ENCODE measurements at places on chromosomes 3 and 15.

DNA sequence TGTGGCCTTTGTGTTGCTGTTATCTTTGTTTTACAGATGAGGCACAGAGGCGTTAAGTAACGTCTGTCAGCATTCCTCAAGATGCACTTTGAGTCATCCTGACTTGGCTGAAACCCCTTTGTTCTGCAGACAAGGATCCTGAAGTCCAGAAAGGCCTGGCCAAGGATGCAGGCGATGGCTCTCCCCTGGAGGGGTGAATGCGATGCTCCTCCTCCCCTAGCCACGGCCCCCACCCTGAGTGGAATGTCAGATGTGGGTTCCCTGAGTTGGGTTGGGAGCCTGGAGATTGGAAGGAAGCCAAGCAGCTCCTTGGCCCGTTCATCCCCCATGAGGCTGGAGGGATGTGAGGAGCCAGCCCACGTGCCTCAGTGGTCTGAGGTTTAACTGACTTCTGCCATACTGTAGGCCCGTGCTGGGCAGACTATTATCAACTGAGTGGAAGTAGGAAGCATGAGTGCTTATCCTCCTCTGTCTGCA, 43.3 kb downstream of the POMGNT2 start:
- no peak for DNase-seq

DNA sequence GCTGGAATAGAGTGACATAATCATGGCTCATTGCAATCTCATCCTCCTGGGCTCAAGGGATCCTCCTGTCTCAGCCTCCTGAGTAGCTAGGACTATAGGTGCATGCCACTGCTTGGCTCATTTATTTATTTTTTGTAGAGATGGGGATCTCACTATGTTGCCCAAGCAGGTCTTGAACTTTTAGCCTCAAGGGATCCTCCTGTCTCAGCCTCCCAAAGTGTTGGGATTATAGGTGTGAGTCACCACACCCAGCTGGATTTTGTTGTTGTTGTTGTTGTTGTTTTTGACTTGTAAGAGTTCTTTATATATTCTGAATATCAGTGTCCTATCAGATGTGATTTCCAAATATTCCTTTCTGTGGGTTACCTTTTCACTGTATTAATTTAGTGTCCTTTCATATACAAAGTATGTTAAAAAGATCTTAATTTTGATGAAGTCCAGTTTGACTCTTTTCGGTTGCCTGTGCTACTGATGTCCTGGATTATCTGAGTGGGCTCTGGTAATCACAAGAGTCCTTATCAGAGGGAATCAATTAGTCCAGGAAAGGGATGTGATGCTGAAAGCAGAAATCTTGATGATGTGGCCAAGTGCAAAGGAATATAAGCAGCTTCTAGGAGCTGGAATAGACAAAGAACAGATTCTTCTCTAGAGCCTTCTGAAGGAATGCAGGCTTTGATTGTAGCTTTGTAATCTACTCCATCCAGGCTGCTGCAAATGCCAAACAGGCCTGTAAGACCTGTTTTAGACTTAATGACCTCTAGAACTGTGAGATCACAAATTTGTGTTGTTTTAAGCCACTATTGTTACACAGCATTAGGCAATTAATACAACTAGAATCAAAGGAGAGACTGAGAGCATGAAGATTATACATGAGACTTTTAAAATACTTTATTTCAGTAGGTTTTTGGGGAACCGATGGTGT, 30.2 kb downstream of the NCK1 start:
- DNase-seq, result no peak

DNA sequence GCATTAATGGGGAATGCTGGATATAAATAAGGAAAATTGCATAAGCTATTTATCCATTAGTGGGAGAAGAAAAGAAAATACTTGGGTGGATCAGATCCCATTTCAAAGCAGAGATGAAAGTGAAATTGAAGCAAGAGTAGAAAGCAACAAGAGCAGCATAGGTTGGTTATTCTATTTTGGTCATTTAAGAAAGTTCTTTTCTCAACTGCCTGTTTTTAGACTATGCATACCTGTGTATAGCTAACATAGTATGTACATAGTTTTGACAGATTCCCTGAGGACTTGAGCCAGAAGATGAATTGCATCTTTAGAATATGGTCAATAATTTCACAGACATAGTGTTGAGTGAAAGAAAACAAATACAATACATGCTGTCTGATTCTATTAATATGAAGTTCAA, 29.0 kb upstream of the DENND4A start:
- no peak for DNase-seq

DNA sequence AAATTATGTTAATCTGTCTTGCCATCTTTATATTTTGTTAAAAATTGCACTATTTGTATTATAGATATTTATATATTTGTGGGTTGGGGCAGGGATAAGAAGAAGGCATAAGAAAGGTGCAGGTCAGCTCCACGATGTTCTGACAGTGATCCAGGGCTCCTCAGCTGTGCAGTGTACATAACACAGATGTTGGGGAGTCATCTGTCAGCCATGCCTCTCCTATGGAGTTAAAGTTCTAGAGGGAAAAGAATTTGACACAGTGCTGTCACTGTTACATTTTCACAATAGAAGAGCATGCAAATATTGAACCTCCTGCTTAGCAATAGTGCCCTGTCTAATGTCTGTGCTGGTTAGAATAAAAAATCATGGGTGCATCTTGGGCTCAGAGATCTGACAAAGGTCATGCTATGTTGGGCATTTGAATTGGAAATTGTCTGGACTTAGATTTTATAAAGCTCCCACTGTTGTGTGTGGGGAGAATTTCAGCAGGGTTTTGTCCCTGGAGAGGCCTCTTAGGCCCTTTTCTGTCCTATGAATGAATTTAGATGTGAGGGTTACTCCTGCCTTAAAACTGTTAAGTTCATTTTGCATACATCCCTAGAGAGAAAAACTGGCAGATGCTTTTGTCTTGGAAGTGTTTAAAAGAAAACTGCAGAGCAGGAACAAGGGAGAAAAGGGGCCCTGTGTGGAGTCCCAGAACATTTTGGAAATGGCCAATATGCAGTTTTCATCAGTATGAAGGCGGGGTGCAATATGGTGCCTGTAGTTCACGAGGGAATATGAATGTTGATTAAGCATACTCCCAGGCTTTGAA, 20.4 kb downstream of the CDIN1 start:
- DNase-seq, result no peak

DNA sequence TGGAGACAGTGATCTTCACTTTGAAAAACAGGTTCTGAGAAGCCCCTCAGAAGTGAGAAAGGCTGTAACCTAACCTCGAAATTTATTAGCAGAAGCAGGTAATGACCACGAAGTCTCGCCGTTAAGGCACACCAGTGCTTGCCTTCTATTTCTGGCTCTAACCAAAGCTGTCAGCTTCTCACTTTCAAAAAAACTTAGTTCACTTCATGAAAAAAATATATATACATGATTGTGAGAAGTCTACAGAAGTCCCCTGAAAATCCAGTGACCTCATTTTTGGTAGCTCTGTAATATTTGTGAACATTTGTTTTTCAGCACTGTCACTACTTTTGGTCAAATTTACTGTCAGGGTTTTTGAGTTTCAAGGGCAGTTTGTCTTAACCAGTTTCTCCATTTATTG, 19.1 kb upstream of the AKAP13 start:
- DNase-seq, result no peak

- no peak for DNase-seq
Observed at GRCh38 chr15:40747685-40748631, 7.1 kb downstream of the RMDN3 start.

DNA sequence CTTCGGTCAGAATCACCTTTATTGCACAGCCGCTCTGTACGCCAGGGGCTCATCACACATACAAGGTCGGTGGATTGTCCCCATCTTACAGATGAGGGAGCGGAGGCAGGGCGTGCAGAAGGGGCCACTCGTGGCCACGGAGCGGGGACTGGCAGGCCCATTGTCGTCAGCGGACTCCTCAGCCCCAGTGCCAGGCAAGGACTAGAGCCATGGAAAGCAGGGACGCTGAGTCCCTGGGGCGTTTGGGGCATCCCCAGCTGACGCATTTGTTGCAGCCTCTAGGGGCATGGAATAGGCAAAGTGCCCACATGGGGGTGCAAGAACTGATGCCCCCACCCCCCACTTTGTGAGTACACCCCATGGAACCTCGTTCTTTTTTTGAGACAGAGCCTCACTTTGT, 29.8 kb upstream of the FURIN start:
- DNase-seq, result no peak

DNA sequence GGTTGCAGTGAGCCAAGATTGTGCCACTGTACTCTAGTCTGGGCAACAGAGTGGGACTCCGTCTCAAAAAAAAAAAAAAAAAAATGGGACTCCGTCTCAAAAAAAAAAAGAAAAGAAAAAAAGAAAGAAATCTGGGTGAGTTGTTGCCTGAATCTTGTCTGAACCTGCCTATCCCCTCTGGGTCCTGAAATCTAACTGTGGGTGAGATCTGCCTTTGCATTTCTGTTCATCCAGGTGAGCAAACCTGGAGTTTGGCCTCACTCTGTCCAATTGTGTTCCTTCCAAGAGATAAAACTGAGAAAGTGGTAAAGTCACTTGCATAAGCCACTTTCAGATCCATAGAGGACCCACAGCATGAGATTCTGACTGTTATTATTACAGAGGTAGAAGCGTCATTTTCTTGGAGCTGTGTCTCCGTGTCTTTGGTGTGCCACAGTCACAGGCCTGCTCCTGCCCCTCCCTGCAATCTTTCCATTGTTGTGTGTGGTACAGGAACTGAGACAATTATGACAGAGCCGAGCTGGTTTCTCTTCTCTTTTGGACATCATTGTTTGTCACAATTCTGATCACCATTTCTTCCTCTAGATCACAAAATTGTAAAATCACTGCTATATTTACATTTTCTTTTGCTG, 235.9 kb downstream of the LPP start:
- no peak for DNase-seq

- no peak for DNase-seq
Observed at GRCh38 chr15:77871852-77872371, 205.6 kb downstream of the TBC1D2B start.

GRCh38 chr3:117045143-117045542, 335.6 kb downstream of the TUSC7 start:
- no peak for DNase-seq

DNA sequence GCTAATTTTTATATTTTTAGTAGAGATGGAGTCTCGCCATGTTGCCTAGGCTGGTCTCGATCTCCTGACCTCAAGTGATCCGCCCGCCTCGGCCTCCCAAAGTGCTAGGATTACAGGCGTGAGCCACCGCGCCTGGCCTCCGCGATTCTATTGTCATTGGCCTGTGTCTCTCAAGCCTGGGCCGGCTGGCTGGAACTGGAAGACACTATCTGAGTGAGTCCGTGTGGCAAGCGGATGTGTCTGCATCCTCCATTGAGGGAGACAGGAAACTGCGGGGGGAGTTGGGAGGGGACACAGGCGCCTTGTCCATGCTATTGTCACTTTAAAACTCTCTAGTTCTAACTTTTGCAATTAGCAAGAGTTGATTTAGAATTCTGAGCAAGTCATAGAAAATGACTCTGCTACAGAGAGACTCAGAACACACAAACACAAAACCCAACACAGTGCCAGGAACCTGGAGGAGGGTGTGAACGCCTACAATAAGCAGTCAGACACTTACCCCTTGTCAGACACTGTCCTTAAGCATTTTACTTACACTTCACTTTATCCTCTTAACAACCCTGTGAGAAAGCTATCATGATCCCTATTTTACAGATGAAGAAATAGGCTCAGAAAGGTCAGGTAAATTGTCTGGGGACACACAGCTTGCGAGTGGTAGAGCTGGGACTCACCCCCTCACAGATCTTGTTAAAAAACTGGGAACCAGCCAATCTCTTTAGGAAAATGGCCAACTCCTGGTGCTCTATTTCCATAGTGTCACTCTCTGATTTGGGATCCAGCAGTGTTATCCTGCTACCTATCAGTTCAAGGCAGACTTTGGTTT, 38.7 kb downstream of the ANP32A start:
- no peak for DNase-seq

DNA sequence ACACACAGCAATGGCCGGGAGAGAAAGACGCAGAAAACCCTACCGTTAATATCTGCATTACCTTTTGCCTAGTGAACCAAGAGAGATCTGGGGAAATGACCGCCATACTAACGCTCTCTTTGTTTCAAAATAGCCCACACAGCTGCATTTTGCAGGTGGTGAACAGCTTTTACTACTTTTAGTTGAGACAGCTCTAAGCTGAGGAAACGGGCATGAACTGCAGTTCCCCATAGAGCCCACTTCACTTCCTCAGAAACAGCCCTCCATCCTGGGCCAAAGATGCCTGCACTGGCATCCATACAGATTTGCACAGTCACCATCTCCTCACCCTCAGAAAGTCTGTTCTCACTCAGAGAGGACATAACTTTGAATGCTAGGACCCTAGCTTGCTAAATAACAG, 45.0 kb downstream of the ZNF860 start:
- no peak for DNase-seq

DNA sequence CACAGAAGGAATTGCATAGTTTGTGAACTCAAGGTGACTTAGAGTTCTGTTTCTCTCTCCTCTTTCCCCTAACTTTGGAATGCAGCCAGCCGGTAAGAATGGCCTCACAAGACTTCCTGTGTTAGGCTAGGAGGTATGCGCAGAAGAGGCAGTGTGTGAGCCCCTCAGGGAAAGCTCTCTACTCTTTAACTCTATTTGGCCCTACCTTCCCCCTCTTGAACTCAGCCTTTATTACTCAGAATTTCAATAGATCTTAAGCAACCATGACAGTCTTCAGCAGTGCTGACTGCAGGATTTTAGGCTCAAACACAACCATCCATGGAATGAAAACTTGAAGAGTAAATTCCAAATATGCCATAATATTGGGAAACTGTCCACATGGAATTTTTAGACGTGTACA, 209.5 kb downstream of the DTWD1 start:
- DNase-seq, result no peak

DNA sequence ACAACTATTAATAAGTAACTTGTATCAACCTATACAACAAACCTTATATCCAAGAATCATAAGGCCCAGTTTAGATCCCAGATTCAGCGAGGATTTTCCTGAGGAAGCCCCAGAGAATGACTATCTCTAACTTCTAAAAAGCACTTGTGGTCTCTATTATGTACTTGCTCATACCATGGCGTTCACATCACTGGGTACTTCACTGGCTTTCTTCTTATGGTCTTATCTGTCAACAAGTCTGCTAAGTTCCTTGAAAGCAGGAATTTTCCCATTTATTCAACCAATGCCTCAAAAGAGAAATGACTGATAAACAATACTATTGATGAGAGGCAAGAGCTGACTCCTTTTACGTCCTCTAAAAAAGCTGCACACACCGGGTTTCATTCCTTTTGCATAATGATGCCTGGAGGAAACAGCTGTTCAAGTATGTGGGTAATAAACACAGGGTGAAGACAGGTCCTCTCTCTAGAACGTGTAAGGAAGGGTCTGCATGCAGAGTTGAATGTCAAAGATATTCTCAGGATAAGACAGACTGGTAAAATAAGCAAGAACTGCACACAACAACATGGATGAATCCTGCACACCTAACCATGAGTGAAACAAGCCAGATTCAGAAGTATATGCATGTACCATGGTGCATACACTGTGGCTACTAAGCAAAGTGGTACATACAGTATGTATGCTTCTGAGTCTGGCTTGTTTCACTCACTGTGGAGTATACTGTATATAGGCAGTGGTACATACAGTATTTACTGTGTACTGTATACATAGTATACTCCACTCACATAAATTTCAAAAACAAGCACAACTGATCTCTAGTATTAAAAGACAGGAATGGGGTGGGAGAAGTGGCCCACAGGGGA, 408.7 kb downstream of the SHQ1 start:
- DNase-seq, result no peak

GRCh38 chr15:58286523-58286922, 145.3 kb upstream of the LIPC start:
- DNase-seq, result no peak

- DNase-seq, result no peak
Observed at GRCh38 chr3:17367171-17367570, 375.3 kb downstream of the TBC1D5 start.

All from right forelimb (tissue), 1 donor.